ENCODE measurements at places on chromosomes 7 and 10.

DNA sequence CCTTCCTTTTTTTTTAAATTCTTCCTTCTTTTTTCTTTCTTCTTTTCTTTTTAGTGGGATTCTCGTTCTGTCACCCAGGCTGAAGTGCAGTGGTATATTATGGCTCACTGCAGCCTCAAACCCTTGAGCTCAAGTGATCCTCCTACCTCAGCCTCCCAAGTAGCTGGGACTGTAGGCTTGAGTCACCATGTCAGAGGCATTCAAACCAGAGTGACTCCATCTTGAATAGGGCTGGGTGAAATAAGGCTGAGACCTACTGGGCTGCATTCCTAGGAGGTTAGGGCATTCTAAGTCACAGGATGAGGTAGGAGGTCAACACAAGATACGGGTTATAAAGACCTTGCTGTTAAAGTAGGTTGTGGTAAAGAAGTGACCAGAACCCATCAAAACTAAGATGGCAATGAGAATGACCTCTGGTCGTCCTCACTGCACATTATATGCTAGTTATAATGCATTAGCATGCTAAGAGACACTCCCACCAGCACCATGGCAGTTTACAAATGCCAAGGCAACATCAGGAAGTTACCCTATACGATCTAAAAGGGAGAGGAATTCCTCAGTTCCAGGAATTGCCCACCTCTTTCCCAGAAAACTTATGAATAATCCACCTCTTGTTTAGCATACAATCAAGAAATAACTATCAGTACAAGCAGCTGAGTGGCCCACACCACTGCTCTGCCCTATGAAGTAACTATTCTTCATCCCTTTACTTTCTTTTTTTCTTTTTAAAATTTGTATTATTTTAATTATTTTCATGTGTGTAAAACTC is 99.0 kb upstream of the ITGB1 start:
- DNase-seq, result peak; percentile 14

GRCh38 chr7:73978661-73979563 is 49.1 kb upstream of the ELN start:
- peak; percentile 29 for DNase-seq

DNA sequence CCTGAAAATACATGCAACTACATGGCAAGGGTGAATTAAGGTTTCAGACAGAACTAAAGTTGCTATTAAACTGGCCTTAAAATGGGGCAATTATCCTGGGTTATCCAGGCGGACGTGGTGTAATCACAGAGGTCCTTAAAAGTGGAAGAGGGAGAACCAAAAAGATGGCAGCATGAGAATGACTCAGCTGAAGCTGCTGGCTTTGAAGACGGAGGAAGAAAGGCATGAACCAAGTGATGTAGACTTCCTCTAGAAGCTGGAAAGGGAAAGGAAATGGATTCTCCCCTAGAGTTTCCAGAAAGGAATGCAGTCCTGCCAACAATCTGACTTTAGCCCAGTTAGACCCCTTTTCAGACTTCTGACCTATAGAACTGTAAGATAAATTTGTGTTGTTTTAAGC is 27.0 kb upstream of the UBN2 start:
- peak; percentile 13 for DNase-seq

- DNase-seq, result no peak
Measured at GRCh38 chr7:68564306-68565135, 1033.8 kb upstream of the AUTS2 start.

GRCh38 chr10:43226441-43226840 is 40.4 kb downstream of the RASGEF1A start:
- DNase-seq, result no peak

DNA sequence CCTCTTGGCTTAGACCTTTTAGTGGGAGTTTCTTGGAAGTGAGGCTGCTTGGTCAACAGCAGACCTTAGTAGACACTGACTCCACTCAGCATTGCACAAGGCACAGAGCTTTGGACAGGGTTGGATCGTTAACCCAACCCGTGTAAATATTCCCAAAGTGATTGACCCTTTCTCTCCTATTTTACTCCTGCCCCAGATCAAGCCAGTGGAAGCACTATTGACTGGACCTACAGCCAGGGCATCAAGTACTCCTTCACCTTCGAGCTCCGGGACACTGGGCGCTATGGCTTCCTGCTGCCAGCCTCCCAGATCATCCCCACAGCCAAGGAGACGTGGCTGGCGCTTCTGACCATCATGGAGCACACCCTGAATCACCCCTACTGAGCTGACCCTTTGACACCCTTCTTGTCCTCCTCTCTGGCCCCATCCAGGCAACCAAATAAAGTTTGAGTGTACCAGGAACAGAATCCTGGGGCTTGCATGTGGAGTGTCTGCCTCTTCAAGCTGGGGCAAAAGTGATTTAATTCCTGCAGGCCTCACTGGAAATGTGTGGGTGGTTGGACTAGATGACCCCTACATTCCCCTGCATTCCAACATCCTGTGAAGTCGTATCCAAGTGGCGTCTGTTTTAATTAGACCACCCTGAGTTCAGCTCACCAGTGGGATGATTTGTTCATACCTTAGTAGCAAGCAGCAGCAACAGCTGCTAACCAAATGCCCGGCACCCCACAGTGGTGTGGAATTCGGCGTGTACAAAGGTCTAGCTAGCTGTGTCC is 7.5 kb downstream of the CPA1 start:
- DNase-seq, result no peak

- DNase-seq, result peak; percentile 26
Measured at GRCh38 chr7:116583653-116584052, 58.8 kb downstream of the CAV1 start.

DNA sequence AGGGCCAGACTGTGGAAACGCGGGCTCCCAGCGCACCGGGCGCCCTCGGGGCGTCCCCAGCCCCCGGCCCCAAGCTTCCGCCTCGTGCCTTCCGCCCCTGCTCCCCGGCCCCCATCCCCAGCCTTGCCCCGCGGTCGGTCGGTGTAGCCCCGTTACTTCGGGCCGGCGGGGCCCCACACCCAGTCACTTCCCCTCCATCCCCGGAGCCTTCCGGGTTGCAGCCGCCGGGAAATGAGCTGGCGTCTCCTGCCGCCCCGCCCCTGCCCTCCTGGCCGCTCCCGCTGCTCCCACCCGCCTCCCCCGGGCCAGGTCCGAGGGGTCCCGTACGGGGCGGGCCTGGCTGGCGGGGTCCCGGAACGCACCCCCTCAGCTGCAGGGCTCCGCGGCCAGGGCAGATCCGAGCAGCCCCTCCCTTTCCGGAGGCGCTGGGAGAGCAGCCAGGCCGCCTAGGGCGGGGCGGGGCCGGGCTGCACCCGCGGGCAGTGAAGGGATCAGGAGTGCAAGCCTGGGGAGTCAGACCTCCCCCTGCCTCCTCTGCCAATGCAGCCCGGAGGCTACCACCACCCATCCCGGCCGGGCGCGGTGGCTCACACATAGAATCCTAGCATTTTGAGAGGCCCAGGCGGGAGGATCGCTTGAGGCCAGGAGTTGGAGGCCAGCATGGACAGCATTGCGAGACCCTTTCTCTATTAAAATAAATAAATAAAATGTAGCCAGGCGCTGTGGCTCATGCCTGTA is 709 bp downstream of the ARPC1B start:
- peak; percentile 79 for DNase-seq

GRCh38 chr10:33114451-33114952 is 156.5 kb upstream of the ITGB1 start:
- DNase-seq, result peak; percentile 81

- no peak for DNase-seq
Measured at GRCh38 chr10:110841767-110842267, 29.9 kb upstream of the PDCD4 start.

DNA sequence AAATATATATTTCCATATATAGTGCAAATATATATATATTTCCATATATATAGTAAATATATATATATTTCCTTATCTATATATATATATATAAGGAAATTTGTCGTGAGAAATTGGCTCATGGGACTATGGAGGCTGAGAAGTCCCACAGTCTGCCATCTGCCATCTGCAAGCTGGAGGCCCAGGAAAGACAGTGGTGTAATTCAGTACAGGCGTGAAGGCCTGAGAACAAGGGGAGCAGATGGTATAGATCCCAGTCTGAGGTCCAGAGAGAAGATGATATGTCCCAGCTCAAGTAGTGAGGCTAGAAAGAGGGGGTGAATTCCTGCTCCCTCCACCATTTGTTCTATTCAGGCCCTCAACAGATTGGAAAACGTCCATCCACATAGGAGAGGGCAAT is 78.9 kb downstream of the MTPN start:
- no peak for DNase-seq

- no peak for DNase-seq
Measured at GRCh38 chr10:25483999-25484398, 309.2 kb downstream of the GPR158 start.

GRCh38 chr7:13327669-13328068 is 640.2 kb downstream of the ARL4A start:
- DNase-seq, result no peak

DNA sequence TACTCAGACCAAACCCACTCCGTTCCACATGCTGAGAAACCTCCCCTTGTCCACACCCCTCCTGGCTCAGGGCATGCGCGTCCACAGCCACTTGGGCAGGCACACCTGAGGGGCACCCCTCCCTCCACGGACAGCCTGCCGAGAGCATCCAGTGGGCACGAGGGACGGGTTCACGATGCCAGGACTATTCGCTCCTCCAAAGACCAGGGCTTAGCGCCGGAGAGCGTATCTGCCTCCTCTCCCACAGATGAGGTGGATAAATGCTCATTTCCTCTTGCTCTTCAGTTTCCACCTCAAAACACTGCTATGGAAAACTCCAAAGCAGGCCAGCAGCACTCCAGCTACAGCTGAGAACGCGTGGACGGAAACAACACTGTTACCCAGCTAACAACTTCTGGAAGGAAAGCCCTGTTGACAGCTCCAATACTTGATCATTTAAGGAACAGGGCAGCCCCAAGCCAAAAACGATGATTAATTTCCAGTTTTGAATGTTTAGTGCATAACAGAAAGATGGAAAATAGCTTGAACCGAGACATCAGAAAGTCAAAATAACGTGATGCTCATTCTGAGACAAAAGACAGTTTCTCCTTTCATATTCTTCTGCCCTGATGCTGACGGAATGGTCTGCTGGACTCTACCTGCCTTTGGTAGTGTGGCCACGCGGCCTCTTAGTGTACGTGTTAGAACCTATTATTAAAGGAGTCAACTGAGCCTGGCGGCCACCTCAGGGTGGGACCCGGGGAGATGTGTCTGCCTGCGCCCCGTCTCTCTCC is 204.7 kb downstream of the DNAJB6 start:
- no peak for DNase-seq

- DNase-seq, result no peak
Measured at GRCh38 chr7:82318786-82319185, 124.8 kb downstream of the CACNA2D1 start.

Measured in ELR (cell line).